BE2C (cell line): ENCODE measurements at places on chromosomes 12 and 14.
A peak's percentile ranks its signal among the peaks of the same experiment; 100 is the strongest.

GRCh38 chr12:95884998-95885397 lies 26.2 kb downstream of the SNRPF start:
- no peak for DNase-seq

GRCh38 chr12:67735868-67736267 lies 87.3 kb downstream of the DYRK2 start:
- DNase-seq, result no peak

- DNase-seq, result peak; percentile 72
Measured at GRCh38 chr14:75088566-75089373, 19.3 kb downstream of the ZC2HC1C start.

DNA sequence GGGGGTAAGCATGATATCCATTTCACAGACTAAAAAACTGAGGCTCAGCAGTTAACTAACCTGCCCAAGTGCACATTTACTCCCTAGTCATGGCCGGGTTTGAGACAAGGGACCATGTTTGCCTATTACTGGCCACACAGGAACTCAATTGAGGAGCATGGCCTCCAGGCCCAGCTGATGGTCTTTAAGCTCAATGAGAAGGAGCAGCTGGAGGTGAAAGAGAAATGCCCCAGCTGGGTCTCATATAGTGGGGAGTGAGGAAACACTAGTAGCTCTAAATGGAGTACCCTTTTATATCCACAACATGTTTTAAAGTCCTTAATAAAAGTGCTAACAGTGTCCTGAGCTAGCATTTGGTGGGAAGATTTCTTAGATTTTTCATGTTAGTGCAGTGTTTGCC lies 1.6 kb downstream of the TDP1 start:
- no peak for DNase-seq

- no peak for DNase-seq
Measured at GRCh38 chr14:79279645-79280597, 931.4 kb downstream of the DIO2 start.

GRCh38 chr12:49031573-49032161 lies 13.1 kb upstream of the PRKAG1 start:
- no peak for DNase-seq

- no peak for DNase-seq
Measured at GRCh38 chr14:23103581-23103980, 1.2 kb downstream of the CIROP start.

- no peak for DNase-seq
Measured at GRCh38 chr12:107200394-107200793, 107.0 kb upstream of the CRY1 start.

DNA sequence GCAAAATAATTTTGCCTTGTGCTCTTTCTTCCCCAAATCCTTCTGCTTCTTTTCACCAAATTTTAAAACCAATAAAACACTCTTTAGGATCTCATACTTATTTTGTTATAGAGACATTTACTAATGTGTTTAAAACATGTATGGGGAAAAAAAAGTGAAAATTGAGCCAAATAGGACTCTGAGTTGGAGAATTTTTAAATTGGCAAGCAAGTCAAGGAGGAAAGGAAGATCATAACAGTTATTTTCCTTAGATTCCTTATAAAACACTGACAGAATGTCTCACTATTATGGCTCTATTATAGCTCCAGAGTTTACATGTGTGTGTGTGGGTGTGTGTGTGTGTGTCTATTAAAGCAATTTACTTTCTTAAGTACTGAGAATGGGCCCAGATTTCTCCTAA lies 220.5 kb downstream of the SLC6A15 start:
- no peak for DNase-seq

GRCh38 chr12:13171921-13172859 lies 24.3 kb upstream of the EMP1 start:
- DNase-seq, result no peak

- DNase-seq, result no peak
Measured at GRCh38 chr14:29077916-29078315, 311.3 kb downstream of the FOXG1 start.

DNA sequence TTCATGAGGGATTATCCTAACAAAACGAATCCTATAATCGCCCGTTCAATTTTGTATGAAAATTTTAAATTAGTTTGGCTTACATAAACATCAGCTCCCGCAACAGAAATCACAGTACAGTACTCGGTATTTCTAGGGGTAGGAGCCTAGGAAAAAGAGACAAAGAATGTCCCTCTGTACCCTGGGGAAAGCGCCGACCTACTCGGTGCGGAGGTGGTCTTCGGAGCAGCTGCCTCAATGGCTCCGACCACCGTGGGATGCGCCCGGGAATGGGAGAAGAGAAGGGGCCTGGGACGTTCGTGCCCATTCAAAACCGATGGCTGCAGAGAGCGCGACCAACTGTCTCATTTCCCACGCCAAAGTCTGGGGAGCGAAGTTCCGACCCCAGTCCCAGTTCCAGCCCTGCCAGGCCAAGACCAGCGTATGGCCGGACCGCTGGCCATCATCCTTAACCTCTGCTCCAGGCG lies 618 bp downstream of the GNPNAT1 start:
- DNase-seq, result no peak

DNA sequence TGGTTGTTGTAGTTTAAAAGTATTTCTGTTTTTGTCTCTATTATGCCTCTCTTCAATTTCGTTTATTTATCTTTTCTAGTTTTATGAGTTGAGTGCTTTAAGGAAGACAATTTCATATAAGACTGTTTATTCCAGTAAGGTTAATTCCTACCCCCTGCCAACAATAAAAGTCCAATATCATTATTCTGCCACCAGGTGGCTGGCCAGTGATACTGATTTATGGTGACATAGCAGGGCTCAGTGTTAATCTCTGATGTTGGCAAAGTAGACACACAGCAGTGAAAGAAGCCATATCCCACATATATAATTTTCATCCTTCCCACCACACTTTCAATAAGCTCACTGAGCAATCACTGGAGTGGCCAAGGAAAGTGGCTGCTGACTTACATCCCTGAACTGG lies 69.0 kb upstream of the BMP4 start:
- DNase-seq, result peak; percentile 20

DNA sequence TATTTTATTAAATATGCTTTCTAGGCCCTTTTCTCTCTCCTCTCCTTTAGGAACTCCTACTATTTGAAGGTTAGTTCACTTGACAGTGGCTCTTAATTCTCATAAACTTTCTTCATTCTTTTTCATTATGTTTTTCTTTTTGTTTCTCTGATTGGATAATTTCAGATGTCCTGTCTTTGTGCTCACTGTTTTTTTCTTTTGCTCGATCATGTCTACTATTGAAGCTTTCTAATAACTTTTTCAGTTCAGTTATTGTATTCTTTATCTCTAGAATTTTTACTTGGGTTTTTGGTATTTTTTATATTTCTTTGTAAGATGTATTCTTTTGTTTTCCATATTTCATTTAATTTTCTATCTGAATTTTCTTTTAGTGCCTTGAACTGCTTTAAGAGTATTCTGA lies 215.0 kb downstream of the PLCZ1 start:
- DNase-seq, result no peak

GRCh38 chr12:107349008-107349747 lies 255.8 kb upstream of the CRY1 start:
- DNase-seq, result no peak

- DNase-seq, result no peak
Measured at GRCh38 chr12:130689408-130690405, 26.4 kb downstream of the RIMBP2 start.

- no peak for DNase-seq
Measured at GRCh38 chr12:75665216-75665615, 153.8 kb upstream of the KRR1 start.

GRCh38 chr12:100197486-100197885 lies 3.1 kb upstream of the ACTR6 start:
- DNase-seq, result no peak

- peak; percentile 69 for DNase-seq
Measured at GRCh38 chr12:124240493-124240892, 54.4 kb upstream of the RFLNA start.

- DNase-seq, result no peak
Measured at GRCh38 chr12:66491853-66492252, 187.0 kb downstream of the GRIP1 start.

DNA sequence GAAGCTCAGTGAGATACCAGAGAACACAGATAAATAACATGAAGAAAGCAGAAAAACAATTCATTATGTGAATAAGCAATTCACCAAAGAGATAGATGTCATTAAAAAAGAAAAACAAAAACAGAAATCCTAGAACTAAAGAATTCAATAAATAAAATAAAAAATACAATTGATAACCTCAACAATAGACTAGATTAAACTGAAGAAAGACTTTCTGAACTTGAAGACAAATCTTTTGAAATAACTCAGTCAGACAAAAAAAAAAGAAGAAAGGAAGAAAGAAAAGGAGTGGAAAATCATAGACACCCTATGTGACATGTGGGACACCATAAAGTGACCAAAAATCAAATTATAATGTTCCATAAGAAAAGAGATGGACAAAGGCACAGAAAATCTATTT lies 14.0 kb upstream of the SLC38A1 start:
- DNase-seq, result no peak

- DNase-seq, result no peak
Measured at GRCh38 chr12:24038211-24038997, 88.9 kb upstream of the SOX5 start.

DNA sequence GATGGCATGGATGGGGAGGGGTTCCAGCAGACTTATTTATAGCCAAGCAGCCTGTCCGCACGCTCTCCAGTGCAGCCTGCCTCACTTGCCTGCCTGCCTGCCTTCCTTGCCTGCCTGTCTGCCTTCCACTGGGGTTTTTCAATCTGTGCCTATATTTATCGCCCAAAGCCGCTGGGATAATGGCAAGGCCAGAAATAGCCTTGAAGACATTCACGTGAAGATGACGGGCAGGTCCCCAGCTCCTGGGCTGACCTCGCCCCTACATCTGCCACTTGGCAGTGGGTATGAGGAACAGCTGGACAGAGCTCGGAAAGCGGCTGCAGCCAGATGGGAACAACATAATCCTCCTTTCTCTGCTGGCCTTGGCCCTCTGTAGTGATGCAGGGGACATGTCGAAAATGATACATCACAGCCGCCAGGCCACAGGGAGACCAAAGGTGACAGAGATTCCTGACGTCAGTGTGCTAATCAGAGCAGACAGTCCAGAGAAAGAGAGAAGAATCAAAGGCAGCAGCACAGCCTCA lies 53.3 kb downstream of the PITPNM2 start:
- no peak for DNase-seq

DNA sequence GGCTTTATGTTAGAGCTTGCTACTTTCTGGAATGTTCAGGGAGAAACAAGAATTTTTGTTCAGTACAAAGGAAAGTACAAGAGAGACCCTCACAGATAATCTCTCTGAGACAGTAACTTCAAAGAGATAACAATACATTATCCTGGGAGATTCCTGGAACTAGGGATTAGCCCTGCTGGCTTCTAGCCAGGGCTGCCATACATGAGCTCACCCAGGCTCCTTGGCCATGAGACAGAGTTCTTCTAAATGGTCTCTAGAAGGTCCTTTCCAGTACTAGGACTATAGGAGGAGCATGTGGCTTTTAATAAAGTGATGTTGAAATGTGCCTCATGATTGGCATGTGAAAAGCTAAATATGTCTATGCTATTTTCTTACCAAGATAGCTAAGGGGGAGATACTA lies 342.5 kb downstream of the EMP1 start:
- DNase-seq, result no peak

DNA sequence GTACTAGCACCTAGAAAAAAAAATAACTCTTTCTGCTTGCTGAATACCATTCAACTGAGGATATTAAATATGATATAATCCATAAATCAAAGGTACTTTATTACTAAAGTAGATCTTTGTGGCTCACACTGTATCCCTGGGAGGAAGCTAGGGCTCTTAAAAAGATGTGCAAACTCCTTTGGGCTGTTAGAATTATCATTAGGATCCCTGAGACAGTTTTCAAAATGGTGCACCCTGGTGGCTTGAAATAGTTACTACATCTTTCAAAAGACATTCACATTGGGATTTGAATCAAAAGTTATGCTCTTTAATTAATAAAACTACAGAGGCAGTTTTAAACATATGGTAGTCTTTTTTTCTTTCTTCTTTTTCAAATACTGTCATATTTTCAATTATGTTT lies 228.5 kb upstream of the G2E3 start:
- DNase-seq, result no peak

- DNase-seq, result no peak
Measured at GRCh38 chr12:90199006-90199405, 490.4 kb upstream of the ATP2B1 start.

DNA sequence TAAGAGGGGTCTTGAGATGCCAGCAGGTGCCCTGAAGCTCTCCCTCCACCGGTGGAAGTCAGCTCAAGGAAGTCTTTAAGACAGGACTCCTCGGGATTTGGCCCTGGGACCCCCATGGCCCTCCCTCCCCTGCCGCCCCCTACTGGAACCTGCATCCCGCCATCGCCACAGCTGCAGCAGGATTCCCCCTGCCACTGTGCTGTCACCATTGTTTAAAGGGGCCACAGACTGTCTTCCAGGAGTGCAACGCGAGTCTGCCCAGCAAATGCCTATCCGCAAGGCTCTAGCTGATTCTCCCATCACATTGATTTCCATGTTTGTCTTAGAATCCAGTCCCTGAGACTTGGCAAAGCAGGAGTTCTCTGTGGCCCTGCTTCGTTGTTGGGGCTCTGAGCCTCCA lies 770.8 kb upstream of the ALG10B start:
- no peak for DNase-seq

GRCh38 chr12:10147714-10148403 lies 17.9 kb upstream of the CLEC7A start:
- no peak for DNase-seq

DNA sequence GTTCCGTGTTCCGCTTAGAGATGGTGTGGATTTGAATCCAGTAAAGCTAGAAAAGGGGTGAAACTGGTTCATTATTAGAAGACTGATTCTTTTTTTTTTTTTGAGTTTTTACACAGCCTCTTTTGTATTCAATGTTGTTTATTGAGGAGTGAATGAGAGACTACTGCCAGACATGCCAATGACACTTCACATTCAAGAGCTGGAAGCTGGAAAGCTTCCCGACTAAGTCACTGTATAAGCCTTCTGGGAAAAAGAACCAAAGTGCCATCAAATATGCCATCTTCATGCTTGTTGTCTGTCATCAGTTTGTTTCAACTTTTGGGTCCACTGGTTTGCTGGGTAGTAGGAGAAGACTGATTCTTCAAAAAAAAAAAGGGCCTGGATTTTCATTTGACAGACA lies 164.8 kb downstream of the ATP23 start:
- DNase-seq, result no peak

DNA sequence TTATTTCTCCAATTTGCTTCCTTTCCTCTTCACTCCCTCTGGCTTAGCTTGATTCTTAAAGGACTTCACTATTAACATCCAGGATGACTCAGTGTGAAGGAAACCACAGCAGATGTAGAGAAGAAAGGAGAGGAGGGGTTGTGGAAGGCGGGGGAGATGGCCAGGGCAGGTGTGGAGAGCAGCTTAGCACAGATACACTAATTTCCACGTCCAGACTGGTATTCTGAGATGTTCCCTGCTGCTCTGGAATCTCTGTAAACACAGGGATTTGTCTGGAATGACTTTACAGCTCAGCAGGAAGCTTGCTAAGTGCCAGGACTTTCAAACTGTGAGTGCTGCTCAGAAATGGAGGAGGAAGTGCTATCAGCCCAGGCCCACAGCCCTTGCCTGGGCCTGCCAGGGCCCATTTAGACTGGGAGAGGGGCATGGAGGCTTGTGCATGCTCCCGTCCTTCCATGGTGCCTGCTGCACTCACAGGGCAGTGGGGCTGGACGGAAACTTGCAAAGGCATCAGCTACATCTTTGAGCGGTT lies 202.5 kb upstream of the DDHD1 start:
- DNase-seq, result no peak
